ENCODE measurements at places on chromosomes 11 and 22. TPM values are rescaled to one million over a fixed set of nuclear protein-coding genes. Genes with fewer than 3 reads are reported as not detected.

The CEP126 gene
- total RNA-seq: 17.4 TPM

The PRG3 gene
- not detected for total RNA-seq

The P4HA3 gene
- 5.6 TPM for total RNA-seq

The NPAS4 gene
- not detected for total RNA-seq

The GGTLC2 gene
- not detected for total RNA-seq

The MYRF gene
- under 0.01 TPM for total RNA-seq

The PARVG gene
- 0.11 TPM for total RNA-seq

The DNAJB7 gene
- not detected for total RNA-seq

The FOSL1 gene
- total RNA-seq: 13.1 TPM

The SPON1 gene
- 3.6 TPM for total RNA-seq

The KCNA4 gene
- total RNA-seq: 5.5 TPM
